Sigmoid colon (tissue), 7 donors: ENCODE measurements at places on chromosomes 13 and 19. TPM values are rescaled to one million over a fixed set of nuclear protein-coding genes. Genes with fewer than 3 reads are reported as not detected.

Gene ERICH4
- polyA plus RNA-seq: not detected

Gene CNN1
- polyA plus RNA-seq: 45.0 TPM

Gene ABHD8
- 9.0 TPM for polyA plus RNA-seq

GRCh38 chr13:60093425-60094019 lies 70.2 kb downstream of the DIAPH3 start:
- H3K36me3 ChIP-seq: no peaks in the 10 kb centered on the region
- H3K4me3 ChIP-seq: no peak overlapping the region
- no peaks in the 10 kb centered on the region for H3K27me3 ChIP-seq
- DNase-seq: no peak
- H3K4me1 ChIP-seq: no peaks in the 10 kb centered on the region

GRCh38 chr19:33487901-33488800 lies 33.4 kb downstream of the PEPD start:
- no peak overlapping the region for H3K4me3 ChIP-seq
- H3K4me1 ChIP-seq: no peaks in the 10 kb centered on the region
- peaks cover 24% of the 10 kb centered on the region for H3K36me3 ChIP-seq

GRCh38 chr13:74067818-74068217 lies 66.4 kb downstream of the KLF12 start:
- peaks cover 35% of the 10 kb centered on the region for H3K4me1 ChIP-seq
- no peaks in the 10 kb centered on the region for H3K36me3 ChIP-seq
- no peak overlapping the region for H3K27ac ChIP-seq
- no peak for DNase-seq
- no peaks in the 10 kb centered on the region for H3K27me3 ChIP-seq

DNA sequence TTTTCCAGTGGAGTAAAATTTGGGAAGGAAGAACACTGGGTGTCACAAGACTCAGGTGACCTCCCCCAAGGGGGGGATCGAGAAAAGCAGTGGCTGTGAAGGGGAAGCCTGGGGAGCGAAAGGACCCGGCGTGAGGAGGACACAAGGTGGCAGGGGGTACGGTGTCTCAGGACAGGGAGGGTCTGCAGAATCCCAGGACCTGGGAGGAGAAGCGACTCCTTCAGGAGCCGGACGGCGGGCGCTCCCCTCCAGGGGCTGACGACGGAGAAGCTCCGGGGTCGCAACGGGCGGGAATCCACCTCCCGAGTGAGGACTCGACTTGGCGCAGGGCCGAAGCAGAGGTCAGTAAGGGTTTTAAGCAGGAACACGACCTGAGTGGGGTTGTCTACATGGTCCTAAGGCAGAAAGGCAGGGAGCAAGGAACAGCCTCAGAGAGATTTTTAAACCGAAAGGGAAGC lies 529 bp downstream of the ZNF836 start:
- peak overlapping the region; percentile 78 for H3K4me3 ChIP-seq
- peak overlapping the region; percentile 88 for H3K27ac ChIP-seq
- no peaks in the 10 kb centered on the region for H3K27me3 ChIP-seq
- peaks cover 31% of the 10 kb centered on the region for H3K36me3 ChIP-seq
- no peaks in the 10 kb centered on the region for H3K4me1 ChIP-seq
- DNase-seq: peak; percentile 67

DNA sequence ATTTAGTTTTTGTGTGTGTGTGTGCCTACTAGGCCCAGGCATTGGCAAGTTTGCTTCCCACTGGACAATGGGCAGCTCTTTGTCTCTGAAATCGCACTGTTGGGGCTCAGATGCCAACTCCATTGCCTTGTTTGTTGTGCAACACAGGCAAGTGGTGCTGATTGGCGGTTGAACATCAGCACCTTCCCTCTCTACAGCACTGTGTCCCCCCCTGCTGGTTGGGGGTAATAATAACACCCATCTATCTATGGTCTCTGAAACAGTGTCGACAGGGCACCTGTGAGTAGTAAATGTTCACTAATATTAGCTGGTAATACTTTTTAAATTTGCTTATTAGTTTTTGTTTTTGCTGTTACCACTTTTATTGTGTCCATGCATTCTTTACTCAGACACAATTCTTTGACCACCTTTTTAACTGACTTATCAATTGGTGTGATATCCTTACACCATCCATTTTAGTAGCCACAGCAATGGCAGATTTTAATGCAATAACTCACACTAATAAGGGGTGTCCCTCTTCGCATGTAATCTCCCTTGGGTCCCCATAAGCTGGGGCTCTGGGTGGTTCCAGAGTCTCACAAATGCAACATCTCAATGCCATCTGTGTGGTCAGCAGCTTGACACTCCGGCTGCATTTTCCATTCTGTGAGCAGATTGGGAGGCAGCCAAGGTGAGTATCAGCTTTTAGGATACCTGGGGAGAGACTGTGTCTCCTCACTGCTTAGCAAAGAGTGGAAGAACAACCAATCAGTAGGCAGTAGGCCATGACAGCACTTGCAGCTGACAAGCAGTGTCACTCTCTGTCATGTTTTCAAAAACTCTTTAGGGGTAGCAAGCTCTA lies 47.7 kb upstream of the UQCRFS1 start:
- no peaks in the 10 kb centered on the region for H3K4me1 ChIP-seq
- no peak for DNase-seq
- no peak overlapping the region for H3K4me3 ChIP-seq
- no peak overlapping the region for H3K27ac ChIP-seq
- no peaks in the 10 kb centered on the region for H3K36me3 ChIP-seq

DNA sequence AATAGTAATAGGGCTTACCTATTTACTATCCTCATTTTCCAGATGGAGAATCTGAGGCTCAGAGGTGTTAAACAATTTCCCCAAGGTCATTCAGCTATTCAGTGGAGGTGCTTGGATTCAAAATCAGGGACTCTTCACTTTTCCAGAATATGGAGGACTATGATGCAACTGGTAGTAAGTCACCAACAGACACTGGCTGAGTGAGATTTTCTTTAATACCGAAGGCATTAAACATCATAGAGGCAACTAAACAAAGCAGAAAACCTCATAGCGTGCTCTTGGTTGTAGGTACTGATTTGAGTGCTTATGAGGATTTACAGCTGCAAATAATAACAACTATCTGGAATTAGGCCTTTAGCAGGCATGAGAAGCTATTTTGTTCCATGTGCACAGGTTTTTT lies 134.4 kb downstream of the DLEU7 start:
- H3K27me3 ChIP-seq: no peaks in the 10 kb centered on the region
- no peak for DNase-seq
- no peak overlapping the region for H3K4me3 ChIP-seq
- H3K4me1 ChIP-seq: no peaks in the 10 kb centered on the region
